Stimulated activated CD4-positive, alpha-beta T cell treated with anti-CD3 and anti-CD28 coated beads, Interleukin-12 subunit alpha, Interleukin-12 subunit beta, amount 100 ng/mL, for 24 hours (primary cell): ENCODE measurements at places on chromosomes 1 and 21.

GRCh38 chr1:63775418-63776127 lies 1.8 kb downstream of the ROR1 start:
- no peak for DNase-seq

DNA sequence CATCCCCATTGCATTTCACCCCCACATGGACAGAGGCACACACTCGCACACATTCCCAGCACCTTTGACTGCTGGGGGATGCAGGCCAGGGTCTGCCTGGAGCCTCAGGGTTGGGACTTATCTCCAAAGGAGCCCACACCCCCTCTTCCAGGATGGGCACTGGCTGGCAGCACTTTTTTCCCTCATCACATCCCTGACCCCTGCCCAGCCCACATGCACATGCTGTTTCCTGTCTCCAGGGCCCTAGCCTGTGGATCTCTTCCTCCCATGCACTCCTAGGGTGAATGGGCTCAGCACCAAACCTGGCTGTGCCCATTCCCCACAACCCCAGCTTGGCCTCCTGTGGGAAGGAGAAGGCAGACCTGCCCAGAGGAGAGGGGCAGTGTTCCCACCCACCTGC lies 59.3 kb downstream of the STUM start:
- no peak for DNase-seq

DNA sequence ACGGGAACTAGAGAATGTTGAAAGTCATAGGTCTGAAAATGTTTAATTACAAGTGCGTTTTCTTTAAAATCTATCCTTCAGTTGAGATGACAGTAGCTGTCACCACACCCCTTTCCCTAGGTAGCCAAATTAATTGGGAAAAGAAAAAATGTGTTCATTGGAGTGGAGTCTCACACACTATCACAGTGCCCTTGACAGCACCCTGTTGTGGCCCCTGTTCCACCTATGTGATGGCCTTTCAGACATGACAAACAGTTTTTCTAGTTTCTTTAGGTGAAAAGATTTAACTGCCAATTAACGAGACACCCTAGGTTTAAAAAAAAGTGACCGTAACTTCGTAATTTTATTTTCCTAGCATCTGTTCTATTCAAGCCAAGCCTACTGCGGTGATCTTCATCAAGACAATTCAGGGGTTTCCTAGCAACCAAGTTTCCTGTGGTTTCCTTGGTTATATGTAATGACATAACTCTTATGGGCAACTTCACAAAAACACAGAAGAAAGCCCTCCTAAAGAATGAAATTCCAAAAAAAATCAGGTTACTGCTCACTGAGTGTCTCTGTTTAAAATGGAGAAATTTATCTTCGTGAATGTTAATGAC lies 298.3 kb downstream of the PDE4B start:
- no peak for DNase-seq

DNA sequence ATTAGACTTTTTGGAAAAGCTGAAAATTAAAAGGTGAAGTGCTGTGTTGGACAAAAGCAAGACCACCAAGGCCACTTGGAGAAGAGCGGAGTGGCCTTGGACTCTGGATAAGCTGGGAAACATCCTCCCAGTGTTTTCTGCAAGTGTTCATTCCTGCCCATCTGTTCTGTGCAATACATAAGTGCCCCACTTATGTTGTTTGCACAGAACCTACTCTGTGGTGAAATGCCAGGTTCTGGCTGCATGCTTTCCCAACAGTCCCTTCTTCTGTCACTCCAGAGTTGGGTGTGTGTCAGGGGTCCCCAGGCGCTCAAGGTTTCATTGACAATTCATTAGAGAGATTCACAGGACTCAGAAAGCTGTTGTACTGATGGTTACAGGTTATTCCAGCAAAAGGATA lies 30.3 kb downstream of the NHLH2 start:
- DNase-seq = no peak

GRCh38 chr1:53890522-53890941 lies 935 bp upstream of the YIPF1 start:
- DNase-seq = no peak

- no peak for DNase-seq
Observed at GRCh38 chr1:119090250-119090649, 50.2 kb downstream of the WARS2 start.

- DNase-seq = no peak
Observed at GRCh38 chr1:37043101-37043500, 8.8 kb upstream of the GRIK3 start.

DNA sequence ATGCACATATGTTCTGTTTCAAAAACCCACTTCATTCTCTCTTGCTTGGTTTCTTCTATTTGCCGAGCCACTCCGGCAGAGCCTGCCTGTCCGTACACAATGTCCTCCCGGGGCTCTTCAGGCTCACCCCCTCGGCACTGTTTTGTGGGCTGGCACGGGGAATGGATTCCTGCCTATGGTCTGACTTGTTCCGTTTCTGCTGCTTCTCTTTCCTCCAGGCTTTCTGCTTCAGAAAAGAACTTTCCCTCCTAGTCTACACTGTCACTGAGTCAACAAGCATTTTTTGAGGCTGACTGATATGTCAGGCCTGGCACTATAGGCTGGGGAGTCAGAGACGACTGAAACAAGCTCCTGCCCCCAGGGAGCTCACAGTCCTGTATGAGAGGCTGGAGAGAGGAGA lies 28.4 kb upstream of the SARS1 start:
- no peak for DNase-seq

GRCh38 chr1:23343221-23344110 lies 618 bp downstream of the HNRNPR start:
- DNase-seq = peak; percentile 29

DNA sequence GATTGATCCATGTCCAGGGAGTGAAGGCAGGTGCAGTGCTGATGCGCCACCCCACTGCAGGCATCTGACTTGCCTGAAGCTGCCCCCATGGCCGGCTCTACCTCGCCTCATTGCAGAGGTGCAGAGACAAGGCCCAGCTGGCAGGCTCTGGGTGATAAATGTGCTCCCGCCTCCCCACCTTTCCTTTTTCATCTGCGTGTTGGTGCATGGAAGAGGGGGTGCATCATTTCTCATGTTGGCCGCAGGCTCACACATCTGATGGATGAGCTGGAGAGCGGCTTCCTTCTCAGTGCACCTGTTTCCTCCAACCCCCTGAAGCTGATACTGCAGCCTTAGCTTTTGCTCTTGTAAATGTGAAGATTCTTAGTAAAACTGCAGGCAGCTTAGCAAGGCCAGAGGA lies 306.0 kb upstream of the KAZN start:
- DNase-seq = no peak

- no peak for DNase-seq
Observed at GRCh38 chr1:160494620-160495019, 28.4 kb downstream of the SLAMF6 start.

DNA sequence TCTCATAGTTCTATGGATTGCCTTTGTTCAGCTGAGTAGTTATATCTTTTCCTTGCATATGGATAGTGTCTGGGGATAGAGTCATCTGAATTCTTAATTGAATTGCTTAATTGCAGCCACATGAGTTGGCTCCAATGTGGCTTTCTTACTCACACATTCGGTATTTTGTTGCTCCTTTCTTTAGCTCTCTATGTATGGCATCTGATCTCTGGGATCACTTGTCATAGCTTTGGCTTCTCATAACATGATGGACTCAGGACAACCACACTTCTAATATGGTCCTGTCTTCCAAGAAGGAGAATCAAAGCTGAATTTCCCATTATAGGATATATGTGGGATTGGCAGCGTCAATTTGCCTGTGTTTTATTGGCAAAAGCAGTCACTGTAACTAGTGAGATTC lies 716.2 kb downstream of the NCAM2 start:
- DNase-seq = no peak

- DNase-seq = no peak
Observed at GRCh38 chr1:41053316-41053715, 31.8 kb upstream of the SLFNL1 start.

- DNase-seq = no peak
Observed at GRCh38 chr1:235430991-235431390, 63.8 kb downstream of the TBCE start.

DNA sequence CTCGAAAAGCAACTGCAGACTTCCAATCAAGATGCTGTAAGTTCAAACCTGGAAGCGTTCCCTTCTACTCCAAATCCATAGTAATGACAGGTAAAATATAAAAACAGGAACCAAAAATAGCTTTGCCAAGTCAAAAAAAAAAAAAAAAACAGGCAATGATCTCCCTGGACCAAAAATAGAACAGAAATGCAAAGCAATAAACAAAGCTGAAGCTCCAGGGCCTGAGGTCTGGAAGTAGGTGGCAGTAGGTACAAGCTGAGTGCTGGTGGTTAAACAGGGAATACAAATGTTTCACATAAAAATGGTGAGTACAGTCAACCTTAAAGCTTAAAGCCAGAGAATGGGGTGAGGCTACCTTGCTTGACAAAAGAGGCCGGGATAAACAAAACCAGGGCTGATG lies 610.8 kb downstream of the SMYD3 start:
- DNase-seq = no peak

DNA sequence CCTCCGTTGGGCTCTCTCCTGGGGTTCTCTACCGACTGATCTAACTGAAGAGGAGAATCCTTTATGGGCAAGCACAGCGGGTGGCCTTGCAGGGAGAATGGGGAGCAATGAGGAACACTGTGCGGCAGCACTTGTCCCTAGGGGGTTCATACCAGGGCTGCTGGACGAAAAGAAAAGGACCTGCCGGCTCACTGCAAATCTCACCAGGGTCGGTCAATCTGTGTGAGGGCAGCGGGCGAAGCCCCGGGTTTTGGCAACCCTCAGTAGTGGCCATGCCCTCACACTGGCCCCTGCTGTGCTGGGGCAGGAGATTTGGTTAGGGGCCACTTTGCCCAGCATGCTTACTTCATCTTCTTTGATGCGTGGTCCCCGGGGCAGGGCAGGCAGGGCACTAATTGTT lies 5.9 kb downstream of the LHX9 start:
- no peak for DNase-seq

DNA sequence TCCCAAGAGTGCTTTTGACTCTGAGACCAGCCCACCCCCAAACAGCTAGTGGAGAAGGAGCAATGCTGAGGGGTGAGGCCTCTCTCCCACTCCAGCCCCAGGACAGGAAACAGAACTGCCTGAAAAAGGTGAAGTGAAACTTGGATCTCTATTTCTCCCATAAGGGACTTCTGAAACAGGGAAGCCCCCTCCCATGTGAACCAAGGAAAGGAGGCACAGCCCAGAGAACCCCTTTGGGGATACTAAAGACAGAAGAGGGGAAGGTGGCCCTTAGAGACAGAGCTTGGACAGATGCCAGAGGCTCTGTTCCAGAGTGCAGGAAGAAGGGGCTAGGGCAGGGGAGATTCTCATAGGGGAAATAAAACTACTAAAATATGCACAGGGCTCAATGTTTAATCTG lies 2.9 kb downstream of the TNFAIP8L2 start:
- DNase-seq = no peak

GRCh38 chr1:37458551-37458950 lies 15.8 kb upstream of the ZC3H12A start:
- no peak for DNase-seq

DNA sequence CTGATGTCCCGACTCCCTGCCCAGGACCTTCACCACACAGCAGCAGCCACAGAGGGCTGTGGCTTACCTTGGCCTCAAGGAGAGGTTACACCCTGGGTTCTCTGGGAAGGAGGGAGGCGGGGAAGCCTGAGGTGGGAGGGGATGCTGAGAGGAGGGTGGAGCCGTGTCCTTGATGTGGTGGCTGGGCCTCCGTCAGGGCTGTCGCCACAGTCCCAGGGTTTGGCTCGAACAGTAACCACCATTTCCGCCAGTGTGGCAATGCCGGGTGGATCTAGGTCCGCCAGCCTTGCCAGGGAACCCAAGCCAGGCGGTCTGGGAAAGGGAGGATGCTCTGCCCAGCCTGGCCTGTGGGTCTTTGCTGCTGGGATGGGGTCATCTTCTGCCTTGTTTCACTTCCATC lies 18.4 kb upstream of the CDCA8 start:
- peak; percentile 69 for DNase-seq

GRCh38 chr1:34358636-34359035 lies 181.9 kb downstream of the C1orf94 start:
- DNase-seq = no peak

DNA sequence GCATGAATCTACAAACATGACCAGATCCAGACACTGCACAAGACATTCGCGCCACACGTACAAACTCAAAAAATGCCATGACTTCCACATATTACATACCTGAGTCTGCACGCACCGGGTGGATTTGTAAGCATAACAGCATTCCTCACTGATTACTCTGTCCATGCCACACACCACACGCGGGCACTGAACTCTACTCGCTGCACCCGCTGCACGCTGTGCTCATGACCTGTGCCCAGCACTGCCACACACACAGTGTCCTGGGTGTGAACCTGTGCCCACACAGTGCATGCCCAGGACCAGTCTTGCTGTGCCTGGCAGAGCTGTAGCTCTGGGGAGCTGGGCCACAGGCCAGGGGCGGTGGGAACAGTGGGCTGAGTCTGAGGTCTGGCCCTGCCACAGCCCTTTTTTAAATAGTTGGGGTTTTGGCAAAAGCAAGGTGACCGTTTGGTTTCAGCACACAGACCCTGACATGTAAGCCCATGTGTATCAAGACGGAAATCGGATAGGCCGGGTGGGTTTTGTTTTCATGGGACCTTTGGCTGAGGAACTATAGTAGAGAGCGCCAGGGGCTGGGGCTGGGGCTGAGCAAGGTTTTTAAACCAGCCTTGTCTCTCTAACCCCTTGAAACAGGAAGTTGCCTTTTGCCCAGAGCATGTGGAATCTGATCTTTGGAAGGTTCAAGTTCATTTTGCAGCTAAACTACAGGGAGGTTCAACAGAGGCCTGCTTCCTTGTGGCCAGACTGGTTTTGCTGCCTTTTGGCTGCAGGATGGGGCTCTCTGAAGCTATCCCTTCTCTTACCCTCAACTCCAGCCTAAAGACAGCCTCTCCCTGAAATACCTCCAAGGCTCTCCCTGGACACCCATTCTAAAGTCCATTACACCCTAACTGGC lies 12.3 kb upstream of the GOLT1A start:
- DNase-seq = no peak

DNA sequence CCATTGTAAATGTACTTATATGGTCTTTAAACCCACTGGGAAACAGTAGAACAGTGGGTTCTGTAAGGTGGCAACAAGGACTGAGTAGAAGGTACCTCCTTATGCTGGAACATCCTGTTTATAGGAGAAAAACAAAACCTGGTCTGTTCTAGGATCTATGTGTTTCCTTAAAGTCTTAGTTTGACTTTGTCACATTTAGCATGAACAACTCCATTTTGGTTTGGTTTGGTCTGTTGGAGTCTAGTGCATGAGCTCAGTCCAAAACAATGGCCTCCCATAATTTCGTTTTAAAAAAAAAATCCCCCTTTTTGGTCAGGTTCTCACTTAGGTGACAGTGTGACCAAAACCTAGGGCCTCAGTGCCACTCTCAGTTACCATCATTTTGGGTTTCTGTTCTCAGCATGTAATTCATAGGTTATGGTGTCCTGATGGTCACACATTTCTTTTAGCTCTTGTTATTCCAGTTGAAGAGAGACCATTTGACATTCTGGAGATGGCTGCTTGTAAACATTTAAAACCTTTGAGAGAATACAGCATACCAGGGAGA lies 66.4 kb upstream of the IL12RB2 start:
- no peak for DNase-seq
